ENCODE measurements at places on chromosomes 3 and 15. TPM values are rescaled to one million over a fixed set of nuclear protein-coding genes. Genes with fewer than 3 reads are reported as not detected.

- no peak for DNase-seq
Measured at GRCh38 chr3:29711255-29711771, 430.4 kb downstream of the RBMS3 start.

- DNase-seq: no peak
Measured at GRCh38 chr3:16251316-16252085, 13.2 kb downstream of the DPH3 start.

DNA sequence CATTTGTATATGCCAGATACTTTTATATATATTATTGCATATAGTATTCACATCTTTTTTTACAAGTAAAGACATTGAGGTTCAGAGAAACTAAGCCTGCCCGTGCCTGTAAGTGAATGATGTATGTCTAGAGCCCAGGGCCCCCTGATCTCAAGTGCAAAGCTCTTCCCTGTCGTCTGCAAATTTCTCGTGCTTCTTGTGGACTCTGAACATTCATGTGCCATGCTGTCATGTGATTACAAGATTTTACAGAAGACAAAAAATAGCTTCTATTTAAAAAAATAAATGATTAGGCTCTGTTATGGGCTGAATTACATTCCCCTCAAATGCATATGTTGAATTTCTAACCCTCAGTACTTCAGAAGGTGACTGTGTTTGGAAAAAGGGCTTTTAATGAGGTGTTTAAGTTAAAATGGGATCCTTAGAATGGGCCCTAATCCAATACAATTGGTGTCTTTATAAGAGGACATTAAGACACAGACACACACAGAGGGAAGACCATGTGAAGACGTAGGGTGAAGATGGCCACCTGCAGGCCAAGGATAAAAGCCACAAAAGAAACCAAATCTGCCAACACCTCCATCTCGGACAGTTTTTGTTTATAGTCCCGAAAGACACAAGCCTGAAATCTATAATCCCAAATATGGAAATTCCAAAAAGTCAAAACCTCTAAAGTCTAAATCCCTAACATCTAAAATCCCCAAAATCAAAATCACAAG lies 3.9 kb upstream of the MASP1 start:
- DNase-seq: no peak

The PRR23B gene
- total RNA-seq: not detected

DNA sequence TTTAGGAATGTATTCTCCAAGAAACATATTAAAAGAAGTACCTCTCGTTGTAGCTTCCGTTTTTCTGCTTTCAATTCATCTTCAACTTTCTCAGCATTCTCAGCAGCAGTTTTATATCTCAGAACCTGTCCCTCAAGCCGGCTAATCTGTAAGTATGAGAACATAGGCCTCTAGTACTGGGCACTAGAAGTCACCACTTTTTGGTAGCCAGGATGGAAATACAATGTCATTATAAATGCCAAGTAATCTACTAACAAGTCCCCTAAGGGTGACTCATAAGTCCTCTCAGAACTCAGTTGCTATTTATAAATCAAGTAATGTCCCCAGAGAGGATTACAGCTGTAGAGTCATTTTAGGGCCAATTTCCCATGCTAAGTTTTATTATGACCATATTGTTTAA lies 61.1 kb downstream of the MLH1 start:
- no peak for DNase-seq

GRCh38 chr15:80861731-80862170 lies 82.6 kb downstream of the CEMIP start:
- DNase-seq: no peak

- DNase-seq: no peak
Measured at GRCh38 chr3:174776123-174776522, 83.0 kb upstream of the NAALADL2 start.

The FURIN gene
- 98.3 TPM for total RNA-seq

GRCh38 chr15:55823191-55823670 lies 80.3 kb upstream of the PRTG start:
- no peak for DNase-seq

DNA sequence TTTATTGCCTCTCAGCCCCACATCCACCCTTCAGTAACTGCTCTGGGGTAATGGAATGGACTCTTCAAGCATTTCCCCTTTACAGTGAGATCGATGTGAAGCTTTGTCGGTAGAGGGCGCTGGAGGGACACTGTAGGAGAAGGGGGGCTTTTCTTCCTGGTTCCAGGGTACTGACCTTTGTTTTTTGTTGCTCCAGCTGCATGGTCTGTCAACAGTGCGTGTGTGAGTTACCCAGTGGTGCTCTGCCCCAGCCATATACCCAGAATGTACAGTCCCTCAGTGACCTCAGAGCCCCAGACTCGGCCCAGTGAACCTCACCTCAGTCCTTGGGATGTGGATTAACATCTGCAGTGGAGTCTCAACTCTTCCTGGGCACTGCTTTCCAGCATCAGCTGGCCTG lies 180.3 kb upstream of the TSC22D2 start:
- DNase-seq: peak; percentile 87

The PLA2G4E gene
- not detected for total RNA-seq

GRCh38 chr15:69755551-69756310 lies 303.1 kb downstream of the RPLP1 start:
- DNase-seq: no peak

DNA sequence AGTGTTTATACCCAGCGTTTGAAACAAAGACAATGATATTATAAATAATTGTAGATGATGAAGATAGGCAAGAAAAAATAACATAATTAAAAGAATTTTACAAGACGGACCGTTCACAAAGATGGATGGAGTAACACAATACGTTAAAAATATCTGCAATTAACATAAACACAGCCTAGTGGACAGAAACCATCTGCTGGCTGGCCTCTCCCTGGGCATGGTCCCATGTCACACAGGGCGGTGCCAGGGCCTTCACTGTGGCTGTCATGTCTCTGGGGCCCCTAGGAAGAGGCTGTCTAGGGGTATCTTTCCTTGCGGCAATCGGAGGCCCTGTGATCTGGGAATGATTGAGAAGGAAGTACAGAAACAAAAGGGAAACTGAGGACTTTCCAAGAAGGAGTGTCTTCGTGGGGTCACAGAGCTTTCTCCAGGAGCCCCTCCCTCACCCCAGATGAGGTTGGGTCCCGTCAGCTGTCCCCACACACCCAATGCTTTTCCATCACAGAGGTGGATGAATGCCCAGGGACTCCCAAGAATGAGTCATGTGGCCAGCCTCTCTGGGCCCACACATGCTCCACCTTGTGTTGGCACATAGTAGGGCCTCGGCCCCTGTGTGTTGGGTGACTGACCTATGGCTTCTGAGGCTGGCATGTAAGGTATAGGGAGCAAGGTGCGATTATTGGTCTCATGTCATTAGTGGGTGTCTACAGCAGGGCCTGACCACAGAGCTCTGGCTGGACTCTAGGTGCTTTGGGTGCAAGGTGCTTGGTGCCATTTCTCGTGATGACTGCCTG lies 87.1 kb downstream of the DNAJB8 start:
- no peak for DNase-seq

DNA sequence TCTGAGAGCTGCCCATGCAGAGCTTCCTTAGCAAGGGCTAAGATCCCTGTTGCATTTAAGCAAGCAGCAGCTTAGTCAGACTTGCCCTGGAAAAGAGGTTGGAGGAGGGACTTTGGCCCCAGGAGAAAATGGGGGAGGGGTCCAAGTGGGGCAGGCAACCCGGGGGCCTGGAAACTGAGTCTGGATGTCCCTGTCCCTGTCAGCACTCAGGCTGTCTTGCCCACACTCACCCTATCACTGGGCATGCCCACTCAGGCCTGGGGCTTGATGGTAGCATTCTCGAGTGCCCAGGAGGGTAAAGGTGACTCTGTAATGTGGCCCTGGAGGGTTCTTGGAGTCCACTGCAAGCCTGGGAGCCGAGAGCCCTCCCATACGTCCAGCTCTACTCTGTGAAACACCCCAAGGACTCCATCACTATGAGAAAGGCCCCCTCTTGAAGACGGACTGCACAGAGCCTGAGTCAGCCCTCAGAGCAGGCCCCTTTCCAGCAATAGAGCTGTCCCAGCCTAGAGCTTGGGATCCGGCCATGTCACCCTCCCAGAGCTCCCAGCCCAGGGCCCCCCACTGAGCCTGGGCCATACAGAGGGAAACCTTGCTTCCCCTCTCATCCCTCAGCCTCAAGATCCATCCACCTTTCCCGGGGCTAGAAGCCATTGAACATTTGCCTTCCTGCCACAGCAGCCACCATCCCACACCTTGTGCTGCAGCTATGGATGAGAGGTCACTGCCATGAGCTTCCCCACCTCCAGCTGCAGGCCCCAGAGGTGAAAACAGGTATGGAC lies 13.4 kb downstream of the MYL3 start:
- peak; percentile 76 for DNase-seq

- no peak for DNase-seq
Measured at GRCh38 chr3:189288348-189289235, 116.8 kb downstream of the TPRG1 start.

- no peak for DNase-seq
Measured at GRCh38 chr15:66254951-66255676, 1.6 kb upstream of the MEGF11 start.

The LTF gene
- not detected for total RNA-seq

- DNase-seq: no peak
Measured at GRCh38 chr3:151841801-151842200, 27.9 kb downstream of the AADAC start.

- no peak for DNase-seq
Measured at GRCh38 chr3:139456386-139456785, 19.9 kb downstream of the RBP2 start.

- peak; percentile 96 for DNase-seq
Measured at GRCh38 chr3:15377961-15378791, 45.8 kb upstream of the SH3BP5 start.

- DNase-seq: no peak
Measured at GRCh38 chr15:55197362-55197705, 593 bp upstream of the RSL24D1 start.

DNA sequence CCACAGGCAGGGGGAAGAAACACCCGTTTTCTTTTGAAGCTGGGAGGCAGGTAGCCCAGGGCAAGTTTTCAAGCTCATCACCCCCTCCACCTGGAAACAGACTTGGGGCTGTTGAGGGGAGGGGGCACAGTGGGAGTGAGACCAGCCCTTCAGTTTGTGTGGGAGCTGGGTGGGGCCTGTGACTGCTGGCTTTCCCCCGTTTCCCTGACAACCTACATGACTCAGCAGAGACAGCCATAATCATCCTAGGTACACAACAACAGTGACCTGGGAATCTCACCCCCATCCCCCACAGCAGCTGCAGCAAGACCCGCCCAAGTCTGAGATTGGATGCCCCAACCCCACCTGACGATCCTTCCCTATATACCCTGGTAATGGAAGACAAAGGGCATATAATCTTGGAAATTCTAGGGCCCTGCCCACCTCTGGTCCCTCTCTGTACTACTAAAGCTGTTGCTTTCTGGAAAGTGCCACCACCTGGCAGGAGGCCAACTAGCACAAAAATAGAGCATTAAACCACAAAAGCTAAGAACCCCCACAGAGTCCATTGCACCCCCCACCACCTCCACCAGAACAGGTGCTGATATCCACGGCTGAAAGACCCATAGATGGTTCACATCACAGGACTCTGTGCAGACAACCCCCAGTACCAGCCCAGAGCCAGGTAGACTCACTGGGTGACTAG lies 422.2 kb upstream of the SGO1 start:
- no peak for DNase-seq

DNA sequence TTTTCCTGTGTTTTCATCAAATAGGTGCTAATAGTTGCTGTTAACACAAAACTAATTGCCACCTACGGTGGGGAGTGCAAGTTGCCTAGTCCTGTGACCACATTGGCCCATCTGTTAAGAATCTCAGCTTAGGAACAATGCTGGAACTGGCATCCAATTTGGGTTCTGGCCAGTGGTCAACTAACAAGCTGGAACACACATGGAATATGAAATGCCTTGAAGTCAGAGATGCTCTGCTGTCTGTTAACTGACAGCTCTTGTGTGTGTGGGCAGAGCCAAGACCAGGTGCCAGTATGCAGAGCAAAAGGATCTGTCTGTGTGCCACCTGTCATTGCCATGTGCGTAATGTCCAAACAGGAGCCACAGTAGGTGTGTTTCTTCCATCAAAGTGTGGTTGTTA lies 460.8 kb downstream of the ROBO2 start:
- no peak for DNase-seq

The SLC7A14 gene
- total RNA-seq: 1.8 TPM

DNA sequence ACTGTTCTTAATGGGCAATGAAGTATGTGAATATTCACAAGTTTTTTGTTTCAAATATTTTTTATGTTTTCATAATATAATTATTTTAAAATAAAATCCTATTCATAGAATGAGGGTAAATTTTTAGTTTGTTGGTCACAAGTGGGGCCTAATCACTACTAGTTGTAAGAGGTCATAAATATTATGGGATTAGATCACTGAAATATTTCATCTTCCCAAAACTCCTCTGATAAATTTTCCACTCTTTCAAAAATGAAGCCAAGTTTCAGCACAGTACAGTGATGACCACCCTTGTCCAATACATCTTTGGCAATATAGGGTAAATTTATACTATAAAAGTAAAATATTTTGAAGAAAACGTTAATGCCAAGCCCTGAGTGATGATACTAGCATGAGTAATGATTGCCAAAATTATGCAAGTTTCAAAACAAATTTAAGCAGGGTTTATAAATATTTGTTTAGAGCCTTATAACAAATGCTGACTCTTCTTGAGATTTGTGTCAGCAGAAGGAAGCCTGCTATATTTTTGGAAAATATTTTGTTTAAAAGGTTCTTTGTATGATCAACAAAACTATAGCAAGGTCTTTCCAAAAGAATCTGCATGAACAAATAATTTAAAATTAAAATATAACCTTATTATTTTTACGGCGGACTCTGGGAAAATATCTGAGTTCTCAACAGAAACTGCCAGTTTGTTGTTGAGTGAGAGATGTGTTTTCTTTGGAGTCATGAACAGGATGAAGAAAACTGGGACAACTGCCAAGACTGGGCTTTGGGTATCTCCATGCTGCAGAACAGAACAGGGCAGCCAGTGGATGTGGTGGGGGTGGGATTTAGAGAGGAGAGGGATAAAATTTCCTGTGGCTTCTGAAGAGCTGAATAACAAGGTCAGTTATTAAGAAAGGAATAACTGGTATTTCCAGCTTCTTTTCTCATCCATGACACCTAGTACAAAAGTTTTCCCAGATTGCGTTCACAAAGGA lies 17.9 kb upstream of the TM4SF1 start:
- DNase-seq: peak; percentile 90

DNA sequence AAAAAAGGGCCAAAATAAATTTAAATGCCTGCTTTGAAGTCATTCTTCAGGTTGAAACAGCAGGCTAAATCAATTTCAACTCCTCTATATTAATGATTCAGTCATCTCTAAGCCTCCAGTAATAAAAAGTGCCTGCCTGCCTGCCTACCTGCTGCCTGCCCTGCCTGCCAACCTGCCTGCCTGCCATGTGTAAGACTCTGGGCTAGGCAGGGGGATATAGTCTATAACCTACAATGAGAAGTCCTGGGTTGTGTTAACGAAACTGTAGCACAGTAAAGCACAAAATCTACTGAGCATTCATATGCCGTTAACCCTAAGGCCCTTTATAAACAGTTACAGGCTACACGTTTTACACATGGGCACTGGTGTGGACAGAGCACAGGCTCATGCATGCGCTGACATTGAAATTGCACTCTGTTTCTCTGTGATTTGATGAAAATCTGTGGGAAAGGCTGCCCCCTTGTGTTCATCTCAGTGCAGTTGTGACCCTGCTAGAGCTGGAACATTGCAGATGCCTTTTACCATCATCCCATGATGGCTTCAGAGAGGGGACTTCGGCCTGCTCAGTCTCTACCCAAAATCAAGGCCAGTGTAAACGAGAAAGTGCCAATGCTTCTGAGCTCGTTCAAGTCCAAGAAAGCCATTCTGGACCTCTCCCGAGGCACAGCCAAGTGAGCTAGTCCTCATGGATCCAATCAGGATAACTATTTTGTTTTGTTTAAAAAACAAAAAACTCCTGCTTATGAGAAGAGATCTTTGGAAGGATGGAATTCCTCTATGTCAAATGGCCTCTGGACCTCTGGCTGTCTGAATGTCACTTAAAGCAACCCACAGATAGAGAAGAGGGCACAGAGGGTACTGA lies 64.6 kb downstream of the EFL1 start:
- DNase-seq: peak; percentile 87

The TM4SF4 gene
- not detected for total RNA-seq

All from osteocyte (in vitro differentiated cells).